ENCODE measurements at places on chromosomes 5 and 9.
A peak's percentile ranks its signal among the peaks of the same experiment; 100 is the strongest.

DNA sequence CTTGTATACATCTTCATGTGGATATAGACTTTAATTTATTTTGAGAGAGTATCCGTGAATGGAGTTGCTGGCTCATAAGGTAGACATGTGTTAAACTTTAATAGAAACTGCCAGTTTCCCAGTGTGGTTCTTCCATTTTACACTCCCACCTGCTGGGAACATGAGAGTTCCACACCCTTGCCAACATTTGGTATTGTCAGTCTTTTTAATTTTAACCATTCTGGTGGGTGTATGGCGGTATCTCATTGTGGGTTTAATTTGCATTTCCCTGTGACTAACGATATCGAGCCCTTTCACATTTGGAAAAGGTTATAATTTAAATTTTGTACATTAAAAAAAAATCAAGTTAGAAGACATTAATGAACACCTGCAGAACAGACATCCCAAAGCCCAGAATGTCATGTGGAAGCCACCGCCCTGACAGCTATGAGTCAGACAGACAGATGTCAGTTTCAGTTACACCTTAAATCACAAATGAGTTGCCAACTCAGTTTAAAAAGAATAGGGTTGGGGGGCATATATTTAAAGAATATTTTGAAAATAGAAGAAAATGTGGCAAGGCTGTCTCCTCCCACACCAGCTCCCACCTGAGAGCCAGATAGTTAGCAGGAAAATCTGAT, 36.9 kb downstream of the ANKRD33B start:
- DNase-seq, result no peak

- no peak for DNase-seq
Measured at GRCh38 chr9:116243708-116244107, 90.1 kb downstream of the PAPPA start.

DNA sequence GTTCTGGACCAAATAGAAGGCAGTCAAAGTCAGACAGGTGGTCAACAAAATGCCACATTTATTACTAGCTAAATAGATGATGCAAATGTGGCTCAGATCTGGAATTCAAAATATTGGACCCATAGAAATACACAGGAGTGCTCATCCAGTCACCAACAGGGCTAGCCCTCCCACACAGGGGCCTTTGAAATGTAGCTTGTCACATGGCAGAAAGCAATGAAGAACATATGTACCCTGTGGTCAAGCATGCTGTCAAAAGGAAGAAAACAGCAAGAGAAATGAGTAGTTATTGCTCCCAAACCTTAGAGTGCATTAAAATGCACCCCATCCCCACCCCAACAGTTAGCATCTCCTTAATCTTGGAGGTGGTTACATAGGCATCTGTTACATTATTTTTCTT, 20.9 kb upstream of the CCDC112 start:
- no peak for DNase-seq

DNA sequence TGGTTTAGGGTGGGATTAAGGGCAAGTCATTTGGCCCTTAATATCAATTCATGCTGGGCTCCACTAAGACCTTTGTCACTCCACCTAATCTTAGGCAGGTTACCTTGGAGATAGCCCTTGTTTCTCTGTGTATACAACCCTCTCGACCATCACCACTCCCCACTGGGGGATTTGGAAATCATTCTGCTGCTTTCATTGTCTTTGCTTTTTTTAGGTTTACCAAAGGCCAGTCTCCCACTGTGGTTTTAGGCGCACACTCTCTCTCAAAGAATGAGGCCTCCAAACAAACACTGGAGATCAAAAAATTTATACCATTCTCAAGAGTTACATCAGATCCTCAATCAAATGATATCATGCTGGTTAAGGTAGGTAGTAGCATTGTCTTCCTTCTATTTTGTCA, 6.2 kb downstream of the GZMK start:
- DNase-seq, result no peak

- no peak for DNase-seq
Measured at GRCh38 chr9:9054354-9054992, 1254.9 kb upstream of the DMAC1 start.

GRCh38 chr9:135663451-135663770, 302 bp downstream of the LCN9 start:
- no peak for DNase-seq

DNA sequence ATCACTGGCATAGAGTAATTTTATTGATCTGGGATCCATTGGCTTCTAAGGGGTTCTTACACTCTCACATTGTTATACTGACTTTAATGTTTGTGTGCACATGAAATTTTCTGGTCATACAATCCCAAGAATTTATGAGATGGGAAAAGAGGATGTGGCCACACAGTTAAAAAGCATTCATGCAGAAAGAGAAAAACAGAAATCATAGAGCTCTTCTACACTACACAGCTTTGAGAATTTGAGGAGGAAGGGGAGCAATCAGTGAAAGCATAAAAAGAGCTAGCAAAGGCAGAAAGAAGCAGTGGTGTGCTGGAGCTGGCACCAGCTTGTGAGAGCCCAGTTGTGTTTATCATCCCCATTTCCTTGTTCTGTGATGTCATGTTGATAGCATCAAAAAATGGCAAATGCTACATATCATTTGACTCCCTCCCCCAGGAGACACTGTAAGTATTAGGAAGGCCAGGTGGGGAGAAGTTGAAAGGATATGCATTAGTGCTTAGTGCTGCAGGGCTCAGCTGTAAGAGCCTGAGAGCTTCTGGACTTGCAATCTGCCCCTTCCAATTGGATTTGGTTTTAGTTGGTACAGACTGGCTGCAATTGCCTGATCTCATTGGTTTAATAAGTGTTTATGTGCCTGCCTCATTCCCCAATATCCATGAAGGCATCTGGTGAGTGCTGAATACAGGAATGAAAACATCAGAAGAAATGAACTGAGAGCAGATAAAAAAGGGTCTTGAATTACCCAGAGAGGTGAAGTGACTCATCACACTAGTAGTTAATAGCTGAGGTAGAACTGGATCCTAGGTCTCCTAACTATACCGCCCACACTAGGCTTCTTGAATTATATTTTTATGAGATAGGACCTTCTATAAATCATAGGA, 30.9 kb downstream of the RHOBTB3 start:
- DNase-seq, result no peak

- DNase-seq, result no peak
Measured at GRCh38 chr5:57360871-57361270, 121.7 kb downstream of the ACTBL2 start.

- DNase-seq, result no peak
Measured at GRCh38 chr5:443239-444151, 519 bp downstream of the EXOC3 start.

DNA sequence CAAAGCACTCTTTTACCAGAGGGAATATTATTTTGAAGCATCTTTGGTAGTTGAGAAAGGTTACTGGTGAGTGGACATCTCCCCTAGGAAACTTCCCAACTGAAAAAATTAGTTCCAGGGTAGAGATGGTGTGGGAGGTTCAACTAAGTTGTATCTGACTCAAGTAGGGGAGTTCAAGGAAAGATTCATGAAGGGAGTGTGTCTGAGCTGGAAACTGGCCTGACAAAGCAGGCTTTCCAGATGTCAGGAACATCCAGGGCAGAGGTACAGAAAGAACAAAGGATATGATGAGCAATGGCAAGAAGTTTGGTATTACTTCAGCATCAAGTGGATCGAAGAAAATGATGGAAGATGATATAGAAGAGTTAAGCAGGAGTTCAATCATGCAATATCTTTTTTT, 458.0 kb upstream of the RIOK2 start:
- DNase-seq, result no peak

- DNase-seq, result no peak
Measured at GRCh38 chr5:98461485-98461884, 312.0 kb upstream of the RGMB start.

DNA sequence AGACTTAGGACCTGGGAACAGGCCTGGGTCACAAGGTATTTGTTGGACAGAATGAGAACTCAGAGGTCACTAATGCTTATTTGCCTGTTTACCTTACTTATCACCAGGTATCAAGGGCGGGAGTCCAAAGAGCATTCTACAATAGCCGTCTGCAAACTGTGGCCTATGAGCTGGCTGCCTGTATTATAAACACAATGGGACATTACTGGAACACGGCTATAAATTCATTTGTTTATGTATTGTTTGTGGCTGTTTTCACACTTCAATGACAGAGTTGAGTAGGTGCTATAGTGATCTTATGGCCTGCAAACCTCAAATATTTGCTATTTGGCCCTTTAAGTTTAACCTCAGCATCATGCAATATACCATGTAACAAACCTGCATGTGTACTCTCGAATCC, 76.6 kb upstream of the ASTN2 start:
- no peak for DNase-seq

DNA sequence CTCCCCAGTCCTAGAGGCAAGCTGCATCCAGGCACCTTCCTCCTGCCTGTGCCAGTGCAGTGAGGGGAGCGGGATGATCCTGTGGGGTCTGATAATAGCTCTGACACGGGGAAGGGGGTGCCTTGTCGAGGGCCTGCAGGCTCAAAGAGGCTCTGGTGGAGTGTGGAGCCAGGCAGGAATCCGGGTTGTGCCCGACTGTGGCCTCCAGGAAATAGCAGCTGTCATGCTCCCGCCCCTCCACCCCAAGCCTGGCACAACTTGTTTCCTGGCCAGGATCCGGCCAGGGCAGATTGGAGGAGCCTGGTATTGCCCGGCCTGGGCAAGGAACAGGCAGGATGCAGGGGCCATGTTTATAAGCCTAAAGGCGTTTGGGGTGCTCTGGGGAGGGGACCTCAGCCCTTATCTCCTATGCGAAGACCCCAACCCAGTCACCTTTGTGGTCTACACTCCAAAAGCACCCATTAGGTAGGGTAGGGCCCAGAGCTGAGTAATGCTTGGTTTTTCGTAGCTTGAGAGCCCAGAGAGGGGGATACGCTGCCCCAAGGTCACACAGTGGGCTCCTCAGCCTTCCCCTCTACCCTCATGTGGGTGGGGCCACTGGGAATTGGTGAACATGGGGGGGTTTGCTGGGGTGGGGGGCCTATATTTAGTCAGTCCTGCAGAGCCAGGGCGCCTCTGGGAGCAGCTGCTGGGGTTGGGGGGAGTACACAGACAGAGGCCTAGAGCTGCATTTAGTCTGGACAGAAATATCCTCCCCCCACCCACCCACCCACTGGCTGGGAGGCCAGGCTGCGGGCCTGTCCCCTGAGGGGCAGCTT, 12.2 kb downstream of the CXXC5 start:
- peak; percentile 84 for DNase-seq

DNA sequence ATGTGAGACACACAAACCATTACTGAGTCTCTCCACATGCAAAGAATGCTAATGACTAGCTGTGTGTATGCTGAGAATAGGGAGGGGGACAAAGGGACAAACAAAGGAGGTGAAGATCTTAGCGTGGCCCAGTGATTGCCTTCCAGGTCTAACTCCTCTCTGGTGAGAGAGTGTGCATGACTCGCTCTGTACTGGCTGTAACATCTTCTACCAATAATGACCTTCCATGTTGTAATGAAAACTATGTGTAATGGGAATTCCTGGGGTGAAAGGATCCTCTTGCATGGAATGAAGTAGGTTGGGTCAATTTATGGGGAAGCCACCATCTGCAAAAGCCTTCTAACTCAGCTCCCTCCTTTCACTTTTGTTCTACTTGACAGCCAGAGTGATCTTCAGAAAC, 24.4 kb upstream of the GPR151 start:
- DNase-seq, result no peak

DNA sequence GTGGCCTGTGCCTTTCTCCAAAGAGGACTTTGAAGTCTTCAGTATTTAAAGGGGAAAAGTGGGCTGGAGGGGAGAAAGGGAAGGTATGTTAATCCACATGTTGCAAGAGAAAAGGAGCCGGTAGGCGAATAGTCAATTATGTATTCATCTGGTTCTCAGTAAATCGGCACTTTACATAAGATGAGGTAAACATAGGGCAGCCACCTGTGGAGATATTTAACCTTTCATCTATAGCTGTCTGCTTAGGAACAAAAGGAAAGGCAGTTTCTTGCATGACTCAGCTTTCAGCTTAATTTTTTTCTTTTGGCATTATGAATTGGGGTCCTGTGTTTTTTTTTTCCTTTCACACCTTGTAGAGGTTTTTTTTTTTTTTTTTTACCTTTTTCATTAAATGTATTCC, 42.2 kb downstream of the FGD3 start:
- no peak for DNase-seq

- no peak for DNase-seq
Measured at GRCh38 chr9:1456301-1457024, 406.3 kb downstream of the DMRT2 start.

DNA sequence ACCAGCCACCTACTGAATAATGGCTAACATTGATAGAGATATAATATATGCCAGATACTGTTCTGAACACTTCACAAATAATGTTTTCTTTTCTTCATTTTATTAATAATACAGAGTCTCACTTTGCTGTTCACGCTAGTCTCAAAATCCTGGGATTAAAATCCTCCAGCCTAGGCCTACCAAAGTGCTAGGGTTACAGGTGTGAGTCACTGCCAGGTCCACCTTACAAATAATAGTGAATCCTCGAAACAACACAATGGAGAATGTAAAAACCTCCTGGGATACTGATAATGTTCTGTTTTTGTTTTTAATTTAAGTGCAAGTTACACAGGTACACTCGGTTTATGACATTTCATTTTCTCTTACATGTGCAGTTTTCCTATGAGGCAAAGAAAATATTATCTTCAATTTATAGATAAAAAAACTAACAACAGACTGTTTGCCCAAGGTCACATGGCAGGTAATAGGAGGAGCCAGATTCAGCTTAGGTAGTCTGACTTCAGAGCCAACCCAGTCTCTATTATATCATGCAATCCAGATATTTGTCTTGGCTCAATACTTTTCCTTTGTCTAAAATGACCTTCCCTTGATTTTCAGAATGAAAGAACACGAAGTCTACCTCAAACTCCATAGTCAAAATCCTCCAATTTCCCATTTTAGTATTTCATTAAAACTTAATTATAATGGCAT, 7.8 kb downstream of the ZFR start:
- no peak for DNase-seq

GRCh38 chr9:109319017-109319625, 1.7 kb downstream of the EPB41L4B start:
- DNase-seq, result no peak

- DNase-seq, result no peak
Measured at GRCh38 chr5:178699681-178700253, 30.7 kb downstream of the ZNF354A start.

GRCh38 chr9:14398473-14398872, 84.5 kb upstream of the NFIB start:
- DNase-seq, result no peak

DNA sequence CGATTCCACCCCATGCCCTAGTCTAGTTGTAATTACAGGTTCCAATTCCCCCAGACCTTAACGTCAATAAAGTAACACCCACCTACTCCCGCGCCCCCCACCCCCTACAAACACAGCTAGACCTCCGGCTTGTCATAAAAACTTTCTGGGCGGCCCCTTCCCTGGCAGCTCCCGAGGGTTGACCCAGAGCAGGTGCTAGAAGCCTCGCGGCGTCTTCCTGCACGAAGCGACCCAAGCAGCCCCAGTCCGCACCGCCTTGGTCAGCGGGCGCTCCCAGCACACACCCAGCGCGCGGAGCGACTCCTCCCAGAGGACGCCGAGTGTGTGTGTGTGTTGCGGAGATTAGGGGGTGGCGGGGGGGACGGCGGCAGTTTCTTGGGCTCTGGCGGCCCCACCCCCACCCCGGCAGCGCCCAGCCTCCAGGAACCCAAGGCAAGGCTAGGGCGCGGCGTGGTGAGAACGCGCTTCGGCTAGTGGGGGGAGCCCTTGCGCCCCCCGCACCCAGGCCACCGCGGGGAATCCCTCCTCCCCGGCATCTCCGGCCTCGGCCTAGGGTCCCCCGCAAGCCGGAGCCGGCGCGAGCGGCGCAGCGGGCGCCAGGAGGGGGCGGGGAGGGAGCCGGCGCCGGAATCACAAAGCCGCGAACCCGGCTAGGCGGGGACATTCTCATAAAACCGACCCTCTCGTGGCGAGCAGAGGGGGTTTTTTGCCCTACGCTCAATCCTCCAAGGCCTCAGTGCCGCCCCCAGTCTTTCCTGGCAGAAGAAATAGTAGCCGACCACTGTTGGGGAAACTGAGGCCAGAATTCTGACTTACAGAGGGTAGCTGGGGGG, 2.2 kb downstream of the PCDH1 start:
- DNase-seq, result no peak

Data from SW 1271 (cell line).